NCI-H1930 (cell line): ENCODE measurements at places on chromosomes 1 and 21.

DNA sequence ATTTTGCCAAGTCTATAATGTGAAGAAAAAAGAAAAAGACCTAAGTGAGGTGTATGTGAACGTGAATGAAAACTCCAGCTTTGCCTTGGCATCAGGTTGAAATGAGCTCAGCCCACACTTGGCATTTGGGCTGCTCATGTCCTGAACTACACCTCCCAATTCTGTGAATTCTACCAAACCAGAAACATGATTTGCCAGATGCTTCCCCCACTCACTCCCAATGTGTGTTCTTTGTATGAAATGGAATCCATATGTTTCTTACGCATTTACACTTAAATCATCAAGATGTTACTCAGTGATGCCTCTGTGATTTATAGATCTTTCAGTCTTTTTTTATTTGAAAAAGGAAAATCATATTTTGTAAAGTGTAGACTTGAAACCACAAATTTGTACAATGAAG lies 32.8 kb upstream of the RUNX1 start:
- DNase-seq, result no peak

DNA sequence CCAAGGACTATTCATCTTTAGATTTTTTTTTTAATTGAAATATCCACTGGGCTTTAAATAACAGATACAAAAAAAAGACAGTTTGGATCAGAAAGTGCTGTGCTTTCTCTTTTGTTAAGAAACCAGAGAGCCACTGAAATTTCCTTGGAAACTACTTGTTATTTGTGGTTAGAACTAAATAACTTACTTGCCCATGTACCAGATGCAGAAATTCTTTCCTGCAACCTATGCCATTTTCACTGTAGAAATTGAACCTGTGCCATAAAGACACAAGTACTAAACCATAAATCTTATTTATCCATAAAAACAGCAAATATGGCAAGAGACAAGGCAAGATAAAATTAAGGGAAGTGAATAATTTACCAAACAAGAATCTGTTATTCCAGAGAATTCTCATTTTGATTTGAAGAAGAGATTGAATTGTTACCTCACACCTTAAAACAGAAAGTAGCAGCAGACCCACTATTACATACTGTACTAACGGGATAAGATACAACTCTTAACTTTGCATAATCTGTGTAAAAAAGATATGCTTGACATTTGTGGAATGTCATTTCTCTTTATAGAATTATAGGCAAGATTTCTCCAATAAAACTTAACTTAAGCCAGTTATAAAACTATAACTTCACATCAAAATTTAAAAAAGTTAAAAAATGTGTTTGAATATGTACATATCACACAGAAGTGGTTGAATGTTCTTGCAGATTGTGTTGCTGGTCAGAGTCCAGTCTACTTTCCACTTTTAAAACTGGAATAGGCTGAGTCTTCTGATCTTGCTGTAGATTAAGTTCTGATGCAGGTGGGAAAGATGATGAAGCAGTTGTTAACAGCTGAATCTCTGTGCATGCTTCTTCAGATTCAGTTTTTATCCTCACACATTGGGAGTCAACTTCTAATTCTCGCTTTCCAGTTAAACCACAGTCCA lies 6.3 kb upstream of the PHTF1 start:
- DNase-seq, result no peak

GRCh38 chr1:204716660-204717059 lies 31.1 kb upstream of the LRRN2 start:
- DNase-seq, result no peak

- no peak for DNase-seq
Observed at GRCh38 chr1:101065575-101065974, 40.0 kb upstream of the DPH5 start.

DNA sequence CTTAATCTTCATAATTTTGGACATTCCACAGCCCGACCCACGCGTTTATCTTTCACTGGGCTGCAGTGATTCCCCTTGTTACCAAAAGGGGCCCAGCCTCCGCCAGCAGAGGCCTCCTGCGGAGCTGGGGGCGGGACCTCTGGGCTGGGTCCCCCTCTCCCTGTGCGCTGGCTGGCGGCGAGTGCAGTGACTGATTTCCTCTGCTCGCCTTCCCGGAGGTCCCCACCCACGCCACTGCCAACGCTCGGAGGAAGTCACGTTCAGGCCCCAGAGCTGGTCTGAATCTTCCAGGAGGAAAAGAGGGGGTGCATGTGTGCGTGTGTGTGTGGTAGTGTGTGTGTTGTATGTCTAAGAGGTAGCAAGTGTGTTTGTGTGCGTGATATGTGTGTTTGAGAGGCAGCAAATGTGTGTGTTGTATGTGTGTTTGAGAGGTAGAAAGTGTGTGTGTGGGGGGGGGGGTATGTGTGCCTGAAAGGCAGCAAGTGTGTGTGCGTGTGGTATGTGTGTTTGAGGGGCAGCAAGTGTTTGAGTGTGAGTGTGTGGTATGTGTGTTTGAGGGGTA lies 35.0 kb upstream of the JAK1 start:
- no peak for DNase-seq

- DNase-seq, result no peak
Observed at GRCh38 chr1:79588719-79589118, 582.2 kb upstream of the ADGRL4 start.

- DNase-seq, result no peak
Observed at GRCh38 chr1:203629507-203630082, 3.0 kb downstream of the ATP2B4 start.

- DNase-seq, result no peak
Observed at GRCh38 chr21:41431788-41432548, 5.9 kb downstream of the MX1 start.

DNA sequence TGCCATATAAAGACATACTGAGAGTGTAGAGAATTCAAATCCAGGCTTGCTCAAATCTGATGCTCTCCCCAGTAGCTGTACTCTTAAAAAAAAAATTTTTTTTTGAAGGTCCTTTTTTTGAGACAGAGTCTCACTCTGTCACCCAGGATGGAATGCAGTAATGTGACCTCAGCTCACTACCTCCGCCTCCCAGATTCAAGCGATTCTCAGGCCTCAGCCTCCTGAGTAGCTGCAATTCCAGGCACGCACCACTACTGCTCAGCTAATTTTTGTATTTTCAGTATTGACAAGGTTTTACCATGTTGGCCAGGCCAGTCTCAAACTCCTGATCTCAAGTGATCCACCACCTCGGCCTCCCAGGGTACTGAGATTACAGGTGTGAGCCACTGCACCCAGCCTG lies 28.7 kb downstream of the STYXL2 start:
- DNase-seq, result no peak

DNA sequence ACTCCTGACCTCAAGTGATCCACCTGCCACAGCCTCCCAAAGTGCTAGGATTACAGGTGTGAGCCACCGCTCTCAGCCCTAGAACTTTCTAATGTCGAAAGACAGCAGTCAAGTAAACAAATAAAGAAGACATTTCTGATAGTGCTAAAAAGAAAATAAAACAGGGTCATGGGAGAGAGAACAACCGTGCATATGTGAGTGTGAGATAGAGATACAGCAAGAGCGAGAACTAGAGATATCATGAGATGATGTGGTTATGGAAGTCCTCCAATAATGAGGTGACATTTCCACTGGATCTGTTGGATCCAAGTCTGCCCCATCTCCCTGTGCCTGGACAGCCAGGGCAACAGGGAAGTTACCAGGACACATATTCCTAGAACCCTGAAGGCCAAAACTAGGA lies 4.6 kb upstream of the TENT5B start:
- DNase-seq, result no peak

GRCh38 chr1:2044510-2045319 lies 5.5 kb upstream of the PRKCZ start:
- DNase-seq, result peak; percentile 47
